NCI-H1694 (cell line): ENCODE measurements at places on chromosomes 1 and 21.

GRCh38 chr1:166272155-166272554, 105.4 kb upstream of the FAM78B start:
- DNase-seq: no peak

GRCh38 chr21:20882462-20883407, 115.5 kb upstream of the NCAM2 start:
- DNase-seq: peak; percentile 65

GRCh38 chr1:183215936-183216335, 29.9 kb downstream of the LAMC2 start:
- no peak for DNase-seq

DNA sequence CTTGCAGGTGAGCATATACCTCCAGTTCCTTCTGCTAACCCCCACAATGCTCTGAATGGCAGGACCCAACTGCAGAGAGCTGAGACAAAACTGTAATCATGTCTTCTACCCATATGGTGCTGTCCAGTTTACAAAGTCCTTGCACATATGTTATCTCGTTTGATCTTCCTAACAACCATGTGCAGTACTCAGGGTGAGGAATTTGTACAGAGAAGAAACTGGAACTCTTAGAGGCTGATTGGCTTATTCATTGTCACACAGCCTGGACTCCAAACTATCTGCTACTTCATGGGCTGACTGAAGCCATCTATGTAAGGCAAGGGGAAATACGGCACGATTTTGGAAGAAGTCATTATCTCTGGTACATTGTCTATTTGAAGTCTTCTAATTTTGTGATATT, 191.1 kb downstream of the TNR start:
- no peak for DNase-seq

GRCh38 chr1:198978523-198978922, 339.7 kb downstream of the PTPRC start:
- no peak for DNase-seq

GRCh38 chr1:86153836-86154235, 2.7 kb downstream of the COL24A1 start:
- DNase-seq: no peak

GRCh38 chr1:22428672-22429071, 23.0 kb upstream of the ZBTB40 start:
- DNase-seq: no peak

DNA sequence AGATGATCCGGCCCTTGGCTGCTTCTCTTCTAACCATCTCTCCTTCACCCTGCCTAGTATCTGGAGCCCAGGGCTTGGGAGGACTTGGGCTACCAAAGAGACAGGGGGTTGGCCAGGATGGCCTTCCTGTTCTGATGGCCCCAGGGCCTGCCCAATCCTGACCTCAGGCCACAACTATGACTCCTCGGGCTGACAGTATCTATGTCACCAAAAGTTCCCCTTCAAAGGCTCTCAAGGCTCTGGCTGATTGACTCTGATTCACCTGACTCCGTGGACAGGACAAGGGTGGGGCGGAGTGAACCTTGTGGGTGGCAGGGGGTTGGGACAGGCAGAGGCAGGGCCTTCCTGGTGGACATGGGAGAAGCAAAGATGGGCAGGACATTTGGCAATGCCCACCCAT, 12.7 kb downstream of the MEF2D start:
- DNase-seq: no peak

GRCh38 chr21:15713412-15713811, 16.4 kb upstream of the USP25 start:
- DNase-seq: no peak

- DNase-seq: no peak
These were observed 46.3 kb downstream of the XCL2 start for GRCh38 chr1:168497376-168497950.

DNA sequence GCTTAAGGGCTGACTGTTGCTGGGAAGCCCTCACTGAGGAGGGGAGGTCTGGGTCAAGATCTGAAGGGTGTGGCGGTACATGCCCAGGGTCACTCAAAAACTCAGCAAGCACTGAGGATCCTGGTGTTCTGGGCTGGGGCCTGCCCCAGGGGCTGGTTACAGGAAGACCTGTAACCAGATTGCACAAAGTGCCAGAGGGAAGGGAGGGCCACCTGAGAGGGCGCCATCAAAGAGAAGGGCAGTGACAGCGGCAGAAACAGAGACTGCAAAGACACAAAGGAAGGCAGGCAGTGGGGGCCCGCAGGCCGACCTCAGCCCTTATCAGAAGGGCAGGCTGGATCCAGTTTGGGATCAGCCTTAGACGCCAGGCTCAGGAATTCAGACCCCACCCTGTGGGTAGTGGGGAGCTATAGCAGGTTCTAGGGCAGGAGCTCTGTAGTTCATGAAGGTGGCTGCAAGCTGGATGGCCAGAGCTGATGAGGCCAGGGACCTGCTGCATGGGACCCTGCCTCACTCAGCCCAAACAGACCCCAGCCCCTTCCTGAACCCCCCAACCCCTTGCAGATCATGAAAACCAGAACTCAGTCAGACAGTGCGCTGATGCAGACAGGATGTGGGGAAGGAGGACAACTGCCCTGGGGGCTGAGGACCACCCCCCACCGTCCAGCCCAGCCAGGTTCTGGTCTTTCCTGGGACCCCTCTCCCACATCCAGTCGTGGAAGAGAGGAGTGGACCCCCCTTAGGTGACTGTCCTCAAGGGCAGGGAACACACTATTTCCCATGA, 3.9 kb downstream of the SH2D5 start:
- DNase-seq: no peak

DNA sequence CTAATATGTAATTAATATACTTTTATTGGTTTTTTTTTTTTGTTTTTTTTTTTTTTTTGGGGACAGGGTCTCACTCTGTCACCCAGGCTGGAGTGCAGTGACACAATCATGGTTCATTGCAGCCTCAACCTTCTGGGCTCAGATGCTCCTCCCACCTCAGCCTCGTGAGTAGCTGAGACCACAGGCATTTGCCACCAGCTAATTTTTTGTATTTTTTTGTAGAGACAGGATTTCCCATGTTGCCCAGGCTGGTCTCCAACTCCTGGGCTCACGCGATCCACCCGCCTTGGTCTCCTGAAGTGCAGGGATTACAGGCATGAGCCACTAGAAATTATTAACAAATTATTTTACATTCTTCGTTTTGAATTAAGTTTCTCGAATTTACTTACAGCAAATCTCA, 16.8 kb upstream of the POGZ start:
- no peak for DNase-seq

DNA sequence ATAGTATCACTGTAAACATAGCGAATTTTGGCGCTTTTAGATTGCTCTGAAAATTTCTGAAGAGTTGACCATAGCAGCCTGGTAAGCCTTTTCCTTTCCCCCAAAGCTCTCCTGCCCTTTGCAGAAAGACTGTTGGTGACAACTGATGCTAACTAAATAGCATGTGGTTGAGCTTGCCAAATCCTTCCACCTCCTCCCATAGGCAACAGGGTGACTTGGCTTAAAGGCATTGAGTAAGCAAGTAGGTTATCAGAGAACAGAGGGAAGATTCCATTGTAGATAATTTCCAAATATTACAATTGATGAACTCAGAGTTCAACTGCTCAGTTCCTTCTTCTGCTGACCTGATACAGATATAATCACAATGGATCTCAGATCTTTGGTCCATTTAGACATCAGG, 19.9 kb upstream of the HMGCL start:
- DNase-seq: no peak

DNA sequence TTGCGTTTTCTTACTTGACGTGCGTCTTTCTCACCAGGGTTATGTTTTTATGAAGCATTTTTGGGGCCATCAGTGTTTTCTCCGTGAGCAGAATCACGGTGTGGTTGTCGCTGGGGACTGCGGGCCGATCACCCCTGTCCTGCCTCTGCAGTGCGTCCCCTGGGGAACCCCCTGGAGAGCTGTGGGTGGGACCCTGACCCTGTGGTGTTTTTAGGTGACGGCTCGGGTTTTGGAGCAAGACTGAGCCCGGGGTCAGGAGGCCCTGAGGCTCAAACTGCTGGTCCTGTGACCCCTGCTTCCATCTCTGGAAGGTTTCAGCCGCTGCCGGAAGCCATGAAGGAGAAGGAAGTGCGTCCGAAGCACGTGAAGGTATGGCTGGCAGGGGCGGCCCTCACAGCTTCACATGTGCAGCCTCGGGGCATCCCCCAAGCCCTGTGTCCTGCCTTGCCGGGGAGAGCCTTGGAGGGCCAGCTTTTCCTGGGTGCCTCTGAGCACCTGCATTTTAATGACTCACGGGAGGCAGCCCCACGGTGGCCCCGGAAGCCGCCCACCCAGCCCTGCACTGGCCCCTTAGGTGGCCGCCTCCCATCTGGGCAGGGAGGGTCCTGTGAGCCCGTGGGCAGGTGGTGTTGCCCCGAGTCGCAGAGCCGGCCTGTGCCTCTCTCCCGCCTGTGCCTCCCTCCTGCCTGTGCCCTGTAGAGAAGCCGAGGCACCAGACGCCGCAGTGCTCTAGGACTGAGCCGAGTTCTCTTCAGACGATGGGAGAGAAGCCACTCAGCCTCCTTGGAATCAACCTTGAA, 36.7 kb upstream of the DIP2A start:
- DNase-seq: no peak

DNA sequence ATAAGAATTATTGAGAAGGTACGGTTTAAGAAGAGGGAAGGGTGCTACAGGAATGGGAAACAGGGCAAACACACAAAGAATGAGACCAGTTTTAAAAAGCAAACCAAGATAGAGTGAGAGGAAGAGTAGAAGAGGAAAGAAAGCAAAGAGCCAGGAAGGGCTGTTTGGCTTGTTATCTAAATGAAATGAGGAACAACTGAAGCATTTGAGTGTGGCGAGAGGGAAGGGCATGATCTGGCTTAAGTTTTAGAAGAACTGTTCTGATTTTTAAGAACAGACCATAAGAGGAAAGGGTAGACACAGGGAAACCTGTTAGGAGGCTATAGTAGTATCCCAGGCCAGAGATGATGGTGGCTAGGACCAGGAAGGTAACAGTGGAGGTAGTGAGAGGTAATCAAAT, 73.8 kb downstream of the TUT4 start:
- no peak for DNase-seq

- DNase-seq: peak; percentile 61
These were observed 5.4 kb upstream of the TDRD5 start for GRCh38 chr1:179586107-179586823.

GRCh38 chr1:172699111-172699510, 40.2 kb downstream of the FASLG start:
- DNase-seq: no peak

DNA sequence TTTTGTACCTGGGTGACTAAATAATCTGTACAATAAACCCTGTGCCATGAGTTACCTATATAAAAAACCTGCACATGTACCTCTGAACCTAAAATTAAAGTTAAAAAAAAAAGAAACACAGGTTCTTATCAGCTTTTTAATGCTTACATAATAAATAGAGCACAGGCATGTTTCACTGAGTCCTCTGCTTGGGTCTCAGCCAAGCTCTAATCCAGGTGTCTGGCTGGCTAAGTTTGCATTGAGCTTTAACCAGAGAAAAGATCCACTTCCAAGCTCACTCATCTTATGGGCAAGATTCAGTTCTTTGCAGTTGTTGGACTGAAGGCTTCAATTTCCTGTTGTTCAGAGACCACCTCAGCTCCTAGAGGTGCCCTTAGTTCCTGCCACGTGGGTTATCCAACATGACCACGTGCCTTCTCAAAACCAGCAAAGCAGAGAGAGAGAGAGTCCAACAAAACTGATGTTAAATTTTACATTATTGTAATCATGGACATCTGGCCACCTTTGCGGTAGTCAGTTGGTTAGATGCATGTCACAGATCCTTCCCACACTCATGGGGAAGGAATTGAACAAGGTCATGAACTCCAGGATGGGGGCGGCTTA, 68.2 kb upstream of the TMPRSS2 start:
- DNase-seq: no peak

DNA sequence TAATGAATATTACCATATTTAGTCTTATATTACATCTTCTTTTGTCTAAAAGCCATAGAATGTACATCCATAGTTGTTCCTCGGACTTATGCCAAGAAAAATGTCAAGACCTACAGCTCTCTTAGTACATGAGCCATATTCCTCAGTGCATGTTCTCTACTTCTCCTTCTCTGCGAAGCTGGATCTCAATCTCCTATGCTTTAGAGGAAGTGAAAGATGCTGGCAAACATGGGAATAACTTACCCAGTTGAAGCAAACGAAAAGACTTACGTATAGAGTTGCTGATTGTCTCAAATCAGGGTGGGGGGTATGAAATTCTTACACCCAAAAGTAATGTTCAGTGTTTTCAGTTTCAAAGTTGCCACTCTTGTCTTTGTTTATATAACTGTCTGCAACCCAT, 32.7 kb downstream of the OR13G1 start:
- no peak for DNase-seq

DNA sequence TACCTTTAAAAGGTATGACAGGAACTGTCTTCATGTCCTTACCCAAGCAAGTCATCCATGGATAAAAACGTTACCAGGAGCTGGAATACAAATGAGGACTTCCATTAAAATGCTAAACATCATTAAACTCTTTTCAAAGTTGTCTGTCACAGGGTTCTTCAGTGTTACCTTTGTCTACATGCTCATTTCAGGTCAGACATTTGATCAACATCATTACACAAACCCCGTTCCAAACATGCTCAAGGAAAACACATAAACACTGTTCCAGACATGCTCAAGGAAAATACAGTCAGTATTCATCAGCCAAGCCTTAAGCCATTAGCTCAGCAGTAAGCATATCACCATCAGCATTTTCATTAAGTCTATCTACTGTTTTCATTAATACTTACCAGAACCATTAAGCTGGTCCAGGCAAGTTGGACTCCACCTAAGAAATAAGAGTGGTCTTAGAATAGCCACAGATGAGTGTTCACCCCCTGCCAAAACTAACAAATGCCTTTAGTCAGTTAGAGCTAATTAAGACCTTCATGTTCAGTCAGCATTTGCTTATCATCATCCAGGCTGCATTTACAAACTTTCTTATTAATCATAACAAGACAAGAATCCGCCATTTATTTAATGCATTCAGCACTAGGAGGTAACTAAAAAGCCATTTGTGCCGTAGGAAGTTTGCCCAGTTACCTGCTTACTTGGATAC, 2.2 kb downstream of the GAS5 start:
- DNase-seq: no peak

DNA sequence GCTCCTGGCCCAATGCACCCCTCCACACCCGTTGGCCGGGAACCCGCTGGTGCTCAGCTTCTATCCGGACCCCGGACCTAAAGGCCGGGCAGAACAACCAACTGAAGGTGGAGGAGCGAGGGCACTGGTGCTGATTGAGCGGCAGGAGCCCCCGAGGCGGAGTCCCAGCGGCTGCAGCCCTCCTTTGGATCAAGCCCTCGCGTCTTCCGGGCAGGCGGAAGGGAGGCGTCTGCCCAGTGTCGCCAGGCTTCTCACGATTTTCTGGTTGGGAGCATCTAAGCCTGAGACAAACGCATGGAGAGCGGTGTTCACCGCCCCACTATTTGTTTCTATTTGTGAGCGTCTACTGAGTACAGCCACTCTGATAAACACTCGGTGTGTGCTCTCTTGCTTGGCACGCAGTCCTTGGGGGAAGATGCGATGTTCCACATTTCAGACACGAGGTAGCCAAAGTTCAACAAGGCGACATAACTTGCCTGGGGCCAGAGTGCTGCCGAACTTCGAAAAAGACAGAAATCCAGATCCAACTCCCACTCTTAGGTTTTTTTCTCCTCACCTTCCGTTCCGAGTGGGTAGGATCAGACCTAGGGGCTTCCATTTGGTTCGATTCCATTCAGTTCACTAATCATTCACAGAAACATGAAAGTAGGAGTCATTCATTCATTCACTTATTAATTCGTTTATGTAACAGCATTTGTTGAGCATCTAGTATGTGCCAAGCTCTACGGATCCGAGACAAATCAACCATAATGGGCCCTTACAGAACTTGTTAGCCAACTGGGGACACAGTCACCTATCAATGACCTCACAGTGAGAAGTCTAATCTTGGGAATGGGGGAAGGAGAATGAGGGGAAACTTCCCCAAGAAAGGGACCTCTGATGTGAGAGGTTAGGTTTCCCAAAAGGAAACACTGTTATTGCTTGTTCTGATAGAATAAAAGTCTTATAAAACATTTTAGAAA, 4.9 kb upstream of the DMRTA2 start:
- no peak for DNase-seq
